IMR-90 (cell line): ENCODE measurements at places on chromosomes 12 and 14.

DNA sequence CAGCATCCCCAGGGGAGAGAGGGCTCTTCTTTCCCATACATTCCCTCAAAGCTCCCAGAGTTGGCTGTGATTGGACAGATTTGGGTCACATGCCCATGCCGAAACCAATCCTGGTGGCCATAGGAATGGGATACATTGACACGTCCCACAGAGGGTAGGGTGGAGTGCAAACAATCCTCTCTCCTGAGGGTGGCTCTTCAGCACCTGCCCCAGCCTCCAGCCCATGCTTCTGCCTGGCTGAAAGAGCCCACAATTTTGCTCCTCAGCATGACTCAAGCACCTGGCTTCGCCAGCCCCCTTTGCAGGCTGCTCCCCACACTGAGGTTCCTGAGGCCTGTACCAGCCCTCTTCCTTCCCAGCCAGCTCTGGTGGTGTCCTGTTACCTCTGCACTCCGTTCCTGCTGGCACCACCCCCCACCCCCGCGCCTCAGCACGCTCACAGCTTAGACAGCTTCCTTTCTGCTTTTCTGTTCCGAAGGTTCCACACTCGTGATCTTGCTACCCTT is 71.7 kb downstream of the CCDC92 start:
- DNase-seq: peak; percentile 44

GRCh38 chr12:57474862-57475261 is 4.8 kb downstream of the ARHGAP9 start:
- DNase-seq: no peak

DNA sequence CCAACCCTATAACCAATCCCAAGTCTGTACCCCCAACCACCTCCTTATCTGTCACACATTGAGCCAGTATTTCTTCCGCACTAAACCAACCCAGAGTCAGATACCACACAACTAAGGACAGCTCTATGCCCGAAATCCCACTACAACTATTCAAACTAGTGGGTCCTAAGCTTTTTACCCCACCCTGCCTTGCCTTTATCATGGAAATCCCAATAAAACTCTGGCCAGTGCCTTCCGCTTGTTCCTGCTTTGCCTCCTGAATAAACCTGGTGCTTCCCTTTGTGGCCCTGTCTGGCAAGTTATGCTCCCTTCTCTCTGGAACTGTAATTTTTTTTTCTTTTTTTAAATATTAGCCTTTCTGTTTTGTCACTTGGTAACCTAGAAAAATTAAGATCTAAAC is 493.3 kb upstream of the SYT1 start:
- DNase-seq: no peak

DNA sequence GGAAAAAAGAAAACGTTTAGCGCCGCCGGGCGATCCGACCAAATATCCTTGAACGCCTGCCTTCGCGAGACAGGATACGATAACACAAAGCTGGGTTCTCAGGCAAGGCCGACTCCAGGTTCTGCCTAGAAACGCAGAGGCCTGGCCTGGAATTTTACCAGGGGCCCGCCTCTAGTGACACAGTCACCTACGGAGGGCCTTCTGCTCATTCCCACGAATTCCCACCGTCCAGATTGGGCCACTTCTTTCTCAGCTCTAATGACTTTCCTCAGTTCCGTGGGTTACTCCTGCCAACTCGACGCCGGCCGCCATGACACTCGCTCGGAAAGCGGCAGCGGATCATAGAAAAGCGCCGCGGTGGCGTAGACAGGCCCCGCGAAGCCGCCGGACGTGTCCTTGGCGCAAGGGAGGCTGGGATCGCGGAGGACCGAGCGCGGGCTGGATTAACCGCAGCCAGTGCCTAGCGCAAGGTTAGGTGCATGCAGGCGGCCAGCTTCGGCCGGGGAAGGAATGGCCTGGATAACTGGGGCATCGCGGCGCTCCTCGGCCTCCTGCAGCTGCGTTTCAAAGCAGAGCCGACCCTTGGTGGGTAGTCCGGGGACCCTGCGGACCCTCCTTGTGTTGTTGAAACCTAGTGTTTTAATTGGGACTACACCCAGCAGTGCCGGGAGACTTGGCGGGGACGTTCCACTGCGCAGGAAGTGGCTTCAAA is at the start of gene TRIP11:
TRIP11 (minus strand) TSS at position 341 of the 712 bp plus-strand sequence. CDS start 374 bp downstream, outside the sequence.
- DNase-seq: peak; percentile 93

DNA sequence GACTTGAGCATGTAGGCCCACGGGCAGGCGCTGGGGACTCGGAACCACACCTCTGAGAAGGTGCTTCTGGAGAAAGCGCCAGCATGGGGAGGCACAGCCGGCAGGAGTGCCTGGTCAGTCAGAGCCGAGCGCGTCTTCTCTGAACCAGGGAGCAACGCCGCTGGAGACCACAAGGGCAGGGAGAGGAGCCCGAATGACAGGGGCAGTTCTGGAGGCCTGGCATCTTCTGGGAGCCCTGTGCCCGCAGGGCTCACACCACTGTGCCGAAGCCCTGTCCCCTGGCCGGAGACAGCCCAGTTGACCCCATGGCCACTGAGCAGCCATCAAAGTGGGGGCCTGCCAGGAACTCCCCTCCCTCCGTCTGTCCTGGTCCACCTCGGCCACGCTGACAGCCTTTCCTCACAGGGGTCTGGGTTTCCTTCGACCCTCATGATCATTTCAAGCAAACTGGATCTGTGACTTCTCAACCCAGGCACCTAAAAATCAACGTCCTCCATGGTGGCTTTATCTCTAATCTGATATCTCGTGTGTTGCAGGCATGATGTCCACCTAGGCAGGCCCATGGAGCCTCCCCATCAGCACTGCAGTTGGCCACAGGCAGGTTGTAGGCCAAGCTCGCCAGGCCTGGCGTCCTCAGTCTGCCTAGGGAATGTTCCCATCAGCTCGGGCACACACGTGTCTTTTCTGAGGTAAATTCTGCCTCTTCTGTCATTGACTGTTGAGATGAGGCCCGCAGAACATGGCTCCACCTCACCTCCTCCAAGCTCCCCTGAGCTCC is 299.3 kb upstream of the RTL1 start:
- DNase-seq: no peak

GRCh38 chr12:98280152-98280551 is 235.2 kb upstream of the TMPO start:
- no peak for DNase-seq

- no peak for DNase-seq
Measured at GRCh38 chr12:30874455-30875321, 51.9 kb upstream of the TSPAN11 start.
